ENCODE measurements at places on chromosomes 4 and X.
A peak's percentile ranks its signal among the peaks of the same experiment; 100 is the strongest.

GRCh38 chr4:184343502-184344177 is 126.0 kb upstream of the ENPP6 start:
- peak; percentile 61 for DNase-seq

DNA sequence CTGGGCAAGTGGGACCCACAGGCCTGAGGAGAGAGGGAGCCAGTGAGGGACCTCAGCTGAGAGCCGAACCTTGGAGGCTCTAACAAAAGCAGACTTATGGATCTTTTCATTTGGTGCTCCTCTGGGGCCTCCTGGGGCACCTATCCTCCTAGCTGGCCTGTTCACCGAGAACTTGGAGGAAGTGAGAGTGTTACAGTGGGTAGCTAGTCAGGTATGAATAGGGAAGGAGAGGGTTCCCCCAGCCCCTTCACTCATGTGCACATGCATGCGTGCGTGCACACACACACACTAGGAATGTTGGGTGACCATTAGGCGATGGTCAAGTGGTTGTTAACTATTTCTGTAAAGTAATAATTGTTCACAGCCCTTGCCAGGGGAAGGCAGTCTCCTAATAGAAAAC is 18.6 kb upstream of the TMEM185A start:
- no peak for DNase-seq

DNA sequence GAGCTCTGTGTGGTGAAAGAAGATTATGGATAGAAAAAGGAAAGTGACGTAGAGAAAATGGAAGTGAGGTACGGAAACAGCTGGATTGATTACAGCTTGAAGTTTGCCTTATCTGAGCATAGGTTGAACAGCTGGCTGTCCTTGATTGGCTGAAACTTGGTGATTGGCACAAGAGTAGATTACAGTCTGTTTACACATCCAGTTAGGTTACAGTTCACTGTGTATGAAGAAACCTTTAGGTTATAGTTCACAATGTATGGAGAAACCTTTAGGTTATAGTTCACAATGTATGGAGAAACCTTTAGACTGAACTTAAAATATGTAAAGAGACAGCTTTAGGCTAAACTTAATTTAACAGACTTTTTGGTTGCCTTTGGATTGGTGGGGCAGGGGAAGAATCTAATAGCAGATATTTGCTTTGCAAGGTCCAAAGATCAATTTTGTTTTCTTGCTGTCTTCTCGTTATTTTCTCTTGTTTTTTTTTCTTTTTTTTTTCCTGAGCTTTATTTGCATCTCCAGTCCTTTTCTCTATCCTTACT is 15.6 kb upstream of the ART3 start:
- no peak for DNase-seq

- DNase-seq: no peak
These were observed 149.4 kb upstream of the PSAPL1 start for GRCh38 chr4:7584098-7584497.

GRCh38 chr4:127240764-127241105 is 392.0 kb upstream of the INTU start:
- DNase-seq: no peak

DNA sequence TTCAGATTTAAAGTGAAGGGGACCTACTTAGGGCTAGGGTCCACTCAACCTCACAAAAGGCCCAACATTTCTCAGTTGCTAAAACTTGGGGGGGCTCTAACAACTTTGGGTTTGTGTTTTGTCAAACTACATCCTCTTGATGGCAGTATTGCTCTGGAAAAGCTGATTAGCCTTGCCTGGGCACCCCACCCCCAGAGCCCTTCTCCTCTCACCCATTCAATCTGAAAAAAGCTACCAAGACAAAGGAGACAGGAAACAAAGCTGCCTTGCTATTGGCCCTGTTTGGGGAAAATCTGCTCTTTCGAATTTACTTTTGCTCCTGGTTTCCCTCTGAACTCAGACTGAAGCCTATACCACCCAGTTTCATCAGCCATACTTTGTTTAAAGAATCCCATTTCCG is 195.2 kb upstream of the STK26 start:
- DNase-seq: no peak

GRCh38 chr4:723751-724530 is 18.3 kb downstream of the PCGF3 start:
- no peak for DNase-seq

GRCh38 chr4:3729188-3729881 is 36.9 kb upstream of the ADRA2C start:
- no peak for DNase-seq

GRCh38 chr4:166091912-166092510 is 219.0 kb downstream of the TLL1 start:
- DNase-seq: no peak

GRCh38 chrX:71996826-71997225 is 86.2 kb downstream of the NHSL2 start:
- no peak for DNase-seq

GRCh38 chrX:2503591-2504500 is 3.1 kb upstream of the DHRSX start:
- DNase-seq: no peak

DNA sequence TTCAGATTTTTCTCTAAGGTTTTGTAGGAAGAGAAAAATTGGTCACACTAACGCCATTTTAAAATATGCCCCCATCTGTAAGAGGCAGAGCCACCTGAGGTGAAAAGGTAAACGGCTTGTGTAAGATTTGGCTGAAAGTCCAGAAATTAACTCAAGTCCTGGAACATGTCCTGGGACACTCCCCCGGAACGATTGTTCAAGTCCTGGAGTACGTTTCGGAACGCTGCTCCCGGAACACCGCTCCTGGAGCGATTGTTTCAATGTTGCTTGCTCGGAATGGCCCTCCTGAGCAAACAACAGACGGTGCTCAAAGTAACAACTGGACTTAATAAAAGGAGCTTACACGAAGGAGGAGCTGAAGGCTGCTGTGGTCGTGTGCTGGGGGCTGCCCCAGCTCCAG is 796.5 kb upstream of the SLIT2 start:
- no peak for DNase-seq

GRCh38 chr4:120683897-120684540 is 238.5 kb downstream of the PRDM5 start:
- no peak for DNase-seq

- DNase-seq: no peak
These were observed 98.9 kb upstream of the SH3RF1 start for GRCh38 chr4:169369634-169370033.

- DNase-seq: peak; percentile 25
These were observed 42.3 kb upstream of the HMX1 start for GRCh38 chr4:8913858-8914460.

- DNase-seq: no peak
These were observed 676.6 kb downstream of the FAT4 start for GRCh38 chr4:125991398-125991797.

GRCh38 chrX:72245461-72246089 is 6.7 kb upstream of the ERCC6L start:
- peak; percentile 6 for DNase-seq

DNA sequence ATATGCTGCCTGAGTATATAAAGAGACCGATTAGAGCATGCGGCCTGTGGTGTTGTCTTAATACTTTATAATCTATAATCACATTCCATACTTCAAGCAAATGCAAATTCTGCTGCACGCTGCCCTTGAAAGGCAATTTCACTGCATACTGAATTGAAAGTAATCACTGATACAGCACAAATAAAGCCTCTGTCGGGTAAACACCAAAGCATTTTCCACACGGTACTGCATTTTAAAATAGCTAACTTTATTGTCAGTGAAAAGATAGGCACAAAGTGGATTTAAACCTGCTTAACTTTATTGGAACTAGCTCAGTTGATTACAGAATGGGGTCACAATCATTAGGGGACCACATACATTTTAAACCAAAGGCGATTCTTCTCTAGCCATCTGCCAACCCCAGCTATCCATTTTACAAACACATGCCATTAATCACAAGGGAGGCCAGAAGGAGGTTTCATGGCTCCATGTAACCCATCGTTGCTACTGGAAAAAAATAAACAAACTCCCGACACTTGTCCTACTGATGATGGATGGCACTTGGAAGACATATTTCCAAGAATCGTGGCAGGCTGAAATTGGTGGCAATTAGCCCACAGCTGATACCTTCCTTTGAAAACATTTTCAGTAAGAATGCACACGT is 65.9 kb downstream of the AMOT start:
- DNase-seq: no peak

DNA sequence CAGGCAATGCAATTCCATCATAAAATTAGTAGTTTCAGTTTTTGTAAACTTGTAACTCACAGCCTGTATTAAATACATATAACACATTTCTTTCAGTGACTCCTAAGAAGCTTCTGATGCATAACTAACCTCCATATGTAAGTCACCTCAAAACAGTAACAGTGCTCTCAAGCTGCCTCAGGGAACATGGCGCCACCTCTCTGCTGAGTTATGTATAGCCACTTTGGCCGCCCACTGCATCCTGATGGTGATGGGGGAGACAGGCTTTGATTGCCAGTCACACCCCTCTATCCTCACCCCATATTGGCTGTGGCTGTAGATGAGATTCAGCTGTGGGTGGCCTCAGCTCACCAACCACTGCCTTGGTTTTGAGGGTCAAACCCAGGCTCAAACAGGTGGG is 54.3 kb downstream of the LRBA start:
- DNase-seq: no peak

DNA sequence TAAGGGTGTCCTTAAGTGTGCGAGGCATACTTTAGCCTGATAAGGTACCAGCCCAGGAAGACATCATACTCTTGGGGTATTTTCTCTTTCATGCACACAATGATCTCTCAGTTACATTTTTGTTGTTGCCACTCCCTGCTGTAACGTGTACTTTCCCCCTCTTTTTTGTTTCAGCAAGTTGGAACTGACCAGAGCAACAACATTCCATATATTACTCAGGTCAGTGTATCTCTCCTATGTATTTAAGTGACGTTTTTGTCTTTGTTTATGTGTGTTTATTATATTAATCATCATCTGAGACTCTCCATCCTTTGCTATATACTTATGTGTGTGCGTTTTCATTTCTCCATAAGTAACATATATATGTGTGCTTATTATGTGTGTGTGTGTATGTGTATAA is 71.3 kb upstream of the VBP1 start:
- no peak for DNase-seq

DNA sequence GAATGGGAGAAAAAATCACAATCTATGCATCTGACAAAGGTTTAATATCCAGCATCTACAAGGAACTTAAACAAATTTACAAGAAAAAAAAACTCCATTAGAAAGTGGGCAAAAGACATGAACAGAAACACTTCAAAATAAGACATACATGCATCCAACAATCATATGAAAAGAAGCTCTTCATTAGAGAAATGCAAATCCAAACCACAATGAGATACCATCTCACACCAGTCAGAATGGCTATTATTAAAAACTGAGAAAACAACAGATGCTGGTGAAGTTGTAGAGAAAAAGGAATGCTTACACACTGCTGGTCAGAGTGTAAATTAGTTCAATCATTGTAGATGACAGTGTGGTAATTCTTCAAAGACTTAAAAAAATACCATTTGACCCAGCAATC is 306.0 kb upstream of the TBX22 start:
- no peak for DNase-seq

- DNase-seq: no peak
These were observed 1.6 kb upstream of the UNC5C start for GRCh38 chr4:95550115-95550987.

DNA sequence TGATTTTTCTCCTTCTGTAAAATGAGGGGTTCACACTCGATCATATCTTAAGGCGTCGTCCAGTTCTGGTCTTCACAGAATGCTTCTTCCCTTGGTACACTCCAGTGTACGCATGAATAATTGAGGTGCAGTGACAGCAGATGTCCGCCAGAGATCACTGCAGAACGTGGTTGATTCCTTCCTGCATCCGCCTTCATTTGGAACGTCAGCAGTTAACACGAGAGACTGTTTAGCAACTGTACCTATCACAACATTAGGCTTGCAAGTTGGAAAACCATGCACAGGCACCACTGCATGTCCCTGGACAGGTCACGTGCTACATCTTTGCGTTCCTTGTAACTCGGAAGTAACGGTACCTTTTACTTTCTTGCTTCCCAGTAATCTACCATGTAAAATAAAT is 66.0 kb upstream of the GEMIN8 start:
- peak; percentile 51 for DNase-seq

DNA sequence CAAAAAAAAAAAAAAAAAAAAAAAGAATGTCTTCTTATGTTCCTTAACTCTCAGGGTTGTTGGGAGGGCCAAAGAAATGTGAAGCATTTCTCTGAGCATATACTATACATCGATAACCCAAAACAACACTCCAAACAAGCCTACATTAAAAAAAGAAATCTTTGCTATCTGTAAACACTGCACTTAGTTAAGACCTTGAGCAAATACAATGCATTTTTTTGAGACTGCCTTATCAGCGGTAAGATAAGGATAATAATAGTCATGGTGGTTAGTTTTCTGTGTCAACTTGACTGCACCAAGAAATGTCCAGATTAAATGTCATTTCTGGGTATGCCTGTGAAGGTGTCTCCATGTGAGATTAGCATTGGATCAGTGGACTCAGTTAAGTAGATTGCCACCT is 541.9 kb downstream of the PACRGL start:
- no peak for DNase-seq

DNA sequence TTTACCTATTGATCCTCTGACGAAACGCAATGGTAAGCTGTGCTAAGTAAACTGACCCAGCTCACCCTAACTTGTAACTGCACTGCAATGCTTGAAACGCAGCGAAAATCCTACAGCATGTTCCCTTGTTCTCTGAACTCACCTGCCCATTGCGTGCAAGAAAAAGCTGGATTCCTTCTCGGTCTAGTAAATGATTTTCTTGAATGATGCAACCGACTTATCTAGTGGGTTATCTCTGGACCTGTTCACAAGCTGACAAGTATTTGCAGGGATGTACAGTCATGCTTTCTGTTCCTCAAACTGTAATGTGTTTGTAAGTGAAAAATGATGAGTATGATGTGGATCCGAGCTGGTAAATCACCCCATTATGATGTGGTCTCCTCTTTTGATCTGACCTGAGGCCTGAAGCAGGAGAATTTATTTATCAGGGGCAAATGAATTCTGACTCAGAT is 140.1 kb downstream of the BTC start:
- no peak for DNase-seq

DNA sequence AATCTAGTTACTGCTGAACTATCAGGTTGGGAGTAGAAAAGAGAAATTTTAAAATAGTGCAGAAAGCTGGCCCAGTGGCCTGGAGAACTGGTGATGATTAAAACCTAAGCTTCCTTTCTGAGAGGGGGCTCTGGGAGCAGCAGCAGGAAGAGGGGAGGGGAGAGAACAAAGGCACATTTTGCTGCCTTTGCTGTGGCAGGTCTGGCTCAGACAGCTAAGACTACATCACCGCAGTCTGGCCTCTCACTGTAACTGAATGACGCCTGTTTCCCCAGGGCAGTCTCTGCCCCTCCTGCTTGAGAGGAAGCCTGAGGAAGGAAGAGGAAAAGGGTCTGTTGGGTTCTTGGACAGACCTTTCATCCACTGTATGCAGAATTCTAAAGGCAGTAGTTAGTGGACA is 148.5 kb downstream of the FRAS1 start:
- DNase-seq: no peak

- no peak for DNase-seq
These were observed 19.5 kb downstream of the ZAR1 start for GRCh38 chr4:48509543-48509942.
